ENCODE measurements at places on chromosomes 6 and 20.
A peak's percentile ranks its signal among the peaks of the same experiment; 100 is the strongest.

GRCh38 chr6:39225946-39226437 lies 3.3 kb downstream of the KCNK5 start:
- DNase-seq, result no peak

- DNase-seq, result no peak
Observed at GRCh38 chr6:13012977-13013680, 296.6 kb downstream of the PHACTR1 start.

GRCh38 chr6:107636486-107636885 lies 146.6 kb downstream of the SOBP start:
- DNase-seq, result no peak

- no peak for DNase-seq
Observed at GRCh38 chr20:49981218-49982071, 1.3 kb upstream of the SNAI1 start.

DNA sequence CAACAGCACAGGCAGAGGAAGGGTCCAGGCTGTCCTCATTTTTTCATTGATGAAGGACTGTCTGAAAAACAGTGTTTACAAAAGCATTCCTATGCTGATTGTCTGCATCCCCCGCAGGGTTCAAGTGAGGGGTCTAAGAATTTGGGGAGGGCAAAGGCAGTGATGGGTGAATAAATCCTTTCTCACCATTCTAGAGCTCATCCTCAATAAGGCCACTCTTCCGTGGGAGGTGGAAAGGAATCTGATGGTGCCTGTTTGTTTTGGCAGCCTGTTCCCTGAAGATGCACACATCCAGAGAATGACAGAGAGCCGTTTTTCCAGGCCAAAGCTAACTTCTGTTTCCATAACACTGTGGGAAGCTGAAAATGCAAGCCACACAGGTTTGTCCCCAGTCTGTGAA lies 164.5 kb downstream of the MOXD1 start:
- DNase-seq, result no peak

DNA sequence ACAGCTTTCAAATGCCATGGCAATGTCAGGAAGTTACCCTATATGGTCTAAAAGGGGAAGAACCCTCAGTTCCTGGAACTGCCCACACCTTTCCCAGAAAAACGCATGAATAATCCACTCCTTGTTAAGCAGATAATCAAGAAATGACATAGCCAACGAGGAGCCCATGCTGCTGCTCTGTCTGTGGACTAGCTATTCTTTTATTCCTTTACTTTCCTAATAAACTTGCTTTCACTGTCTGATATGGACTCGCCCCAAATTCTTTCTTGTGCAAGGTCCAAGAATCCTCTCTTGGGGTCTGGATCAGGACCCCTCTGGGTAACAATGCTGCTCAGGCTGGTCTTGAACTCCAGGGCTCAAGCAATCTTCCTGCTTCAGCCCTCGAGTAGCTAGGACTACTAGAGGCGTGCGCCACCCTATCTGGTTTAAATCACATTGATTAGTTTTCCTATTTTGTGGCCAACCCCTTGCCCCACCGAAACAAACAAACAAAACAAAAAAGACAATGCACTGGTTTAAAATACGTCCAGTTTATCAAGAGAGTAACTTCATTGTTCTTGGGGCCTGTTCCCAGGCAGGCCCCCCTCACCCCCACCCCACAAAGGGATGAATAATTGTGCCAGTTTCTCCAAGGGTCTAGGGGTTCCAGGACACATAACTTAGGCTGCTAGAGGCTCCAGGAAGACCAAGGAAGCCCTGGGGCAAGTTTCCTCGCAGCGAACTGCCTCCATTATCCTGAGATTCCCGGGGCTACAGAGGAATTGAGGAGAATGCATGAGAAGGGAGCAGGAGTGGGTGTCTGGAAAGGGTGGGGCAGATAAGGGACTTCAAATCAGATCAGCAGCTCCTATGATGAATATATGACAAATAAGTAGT lies 10.1 kb upstream of the AKAP12 start:
- DNase-seq, result no peak

DNA sequence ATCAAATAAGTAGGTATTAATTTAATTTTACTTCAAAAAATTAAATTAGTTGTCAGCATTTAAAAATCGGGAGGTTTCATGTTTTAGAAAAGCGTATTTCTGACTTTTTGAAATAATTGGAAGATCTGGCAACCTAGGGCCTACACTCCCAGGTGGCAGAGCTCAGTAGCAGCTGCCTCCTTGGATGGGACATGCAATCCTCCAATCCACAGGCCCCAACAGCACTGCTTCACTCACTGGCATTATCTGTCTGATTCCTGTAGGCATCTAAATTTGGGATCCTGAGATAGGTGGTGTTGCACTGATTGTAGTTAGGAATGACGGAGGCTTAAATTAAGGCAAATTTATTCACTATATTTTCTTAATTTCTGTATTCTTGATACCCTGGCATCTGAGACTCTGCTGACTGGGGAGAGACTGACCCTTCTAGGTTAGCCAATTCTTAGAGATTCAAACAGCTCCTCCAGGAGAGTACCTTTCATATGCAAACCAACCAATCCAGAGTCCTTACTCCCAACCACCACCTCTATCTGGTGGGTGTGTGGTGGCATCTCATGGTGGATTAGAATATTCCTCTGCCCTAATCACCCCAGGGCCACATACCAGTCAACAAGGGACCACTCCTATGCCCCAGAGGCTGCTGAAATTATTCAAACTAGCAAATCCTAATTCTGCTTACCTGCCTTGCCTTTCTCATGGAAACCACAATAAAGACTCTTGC lies 146.6 kb upstream of the GLP1R start:
- DNase-seq, result no peak

GRCh38 chr6:14775528-14775927 lies 470.3 kb upstream of the JARID2 start:
- no peak for DNase-seq

DNA sequence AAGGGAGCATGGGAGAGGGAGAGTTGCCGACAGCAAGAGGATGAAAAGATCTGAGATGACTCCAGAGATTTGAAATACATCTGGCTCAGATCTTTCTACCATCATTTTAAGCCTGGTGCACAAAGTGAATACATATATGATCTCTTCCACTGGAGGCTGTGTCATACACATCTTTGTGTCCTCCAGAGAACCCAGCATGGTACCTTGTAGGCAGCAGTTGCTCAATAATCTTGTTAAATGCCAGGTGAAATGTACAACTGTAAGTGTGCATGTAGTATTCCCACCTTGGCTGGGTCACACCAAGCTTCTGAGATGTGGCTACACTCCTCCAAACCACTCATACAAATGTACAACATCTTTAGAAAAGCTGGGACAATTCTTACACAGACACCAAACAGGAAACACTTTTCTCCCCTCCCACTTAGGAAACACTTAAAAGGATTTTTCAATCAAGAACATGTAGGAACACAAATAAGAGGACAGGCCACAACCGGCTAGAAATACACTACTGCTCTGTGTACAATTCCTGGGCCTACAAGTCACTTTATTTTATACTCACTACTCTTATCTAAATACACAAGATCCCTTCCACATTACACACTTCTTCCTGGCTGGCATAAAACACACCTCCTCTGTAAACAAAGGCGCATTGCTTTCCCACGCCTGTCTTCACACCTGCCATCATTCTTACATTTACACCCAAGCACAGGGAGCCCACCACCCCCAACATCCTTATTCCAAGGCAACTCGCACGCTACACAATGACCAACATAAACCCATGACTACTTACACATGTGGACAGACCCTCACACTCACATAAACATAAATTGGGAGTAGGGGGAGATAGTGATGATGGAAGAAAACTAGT lies 3.8 kb upstream of the IER3 start:
- no peak for DNase-seq

DNA sequence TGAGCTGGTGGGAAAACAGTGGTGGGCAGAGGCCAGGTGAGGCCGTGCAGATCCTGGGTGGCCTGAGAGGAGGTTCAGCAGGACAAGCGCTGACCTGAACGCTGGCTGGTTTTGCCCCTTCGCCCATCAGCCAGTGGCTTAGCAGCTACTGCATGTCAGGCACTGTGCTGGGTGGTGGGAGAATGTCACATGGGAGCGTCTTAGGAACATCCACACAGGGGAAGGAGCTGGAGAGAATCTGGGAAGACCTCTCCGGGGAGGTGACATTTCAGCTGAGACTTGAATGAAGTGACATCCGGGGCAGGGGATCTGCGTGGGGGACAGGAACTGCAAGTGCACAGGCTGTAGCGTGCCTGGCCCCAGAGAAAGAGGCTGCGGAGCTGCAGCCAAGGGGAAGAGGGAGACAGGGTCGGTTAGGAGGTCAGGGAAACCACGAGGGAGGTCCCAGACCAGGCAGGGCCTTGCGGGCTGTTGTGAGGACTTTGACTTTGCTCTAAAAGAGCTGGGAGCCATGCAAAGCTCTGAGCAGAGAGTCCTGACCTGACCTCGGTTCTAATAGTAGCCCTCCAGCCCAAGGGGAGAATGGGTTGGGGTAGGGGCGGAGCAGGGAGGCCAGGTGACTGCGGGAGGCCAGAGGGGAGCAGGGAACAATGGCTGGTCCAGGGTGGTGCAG lies 156.8 kb upstream of the PTPN1 start:
- no peak for DNase-seq

DNA sequence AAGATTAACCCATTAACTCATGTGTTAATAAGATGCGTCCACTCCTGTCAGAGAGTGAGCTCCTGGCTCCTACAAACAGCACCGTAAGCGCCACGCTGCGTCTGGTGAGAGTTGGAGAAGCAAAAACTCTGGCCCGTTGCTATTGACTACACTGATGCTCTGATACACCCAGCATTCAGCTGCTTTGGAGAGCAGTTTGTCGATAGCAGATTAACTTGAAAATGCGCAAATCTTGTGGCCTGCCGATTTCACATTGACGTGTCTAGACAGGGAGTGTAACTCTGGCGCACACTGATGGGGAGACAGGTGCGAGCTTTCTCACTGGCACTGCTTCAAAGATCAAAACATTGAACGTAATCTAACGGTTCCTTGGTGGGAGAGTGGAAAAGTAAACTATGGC lies 151.7 kb upstream of the RPS6KA2 start:
- DNase-seq, result no peak

DNA sequence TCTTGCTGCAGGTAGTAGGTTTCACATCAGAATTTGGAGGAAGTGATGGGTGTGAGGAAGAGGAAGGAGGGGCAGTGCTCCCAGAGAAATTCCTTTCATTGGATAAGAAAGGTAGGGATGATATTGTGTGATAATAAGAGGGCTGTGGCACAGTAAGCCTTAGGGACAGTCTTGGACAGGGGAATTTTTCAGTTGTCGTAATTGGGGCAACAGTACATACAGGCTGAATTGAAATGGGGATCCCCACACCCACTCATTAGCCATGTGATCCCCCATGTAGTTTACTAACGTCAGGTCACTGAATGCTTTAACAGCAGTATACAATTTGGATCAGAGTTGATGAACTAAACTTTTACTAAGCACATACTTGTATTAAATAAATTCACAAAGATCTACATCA lies 79.4 kb downstream of the FOXO3 start:
- DNase-seq, result no peak

GRCh38 chr6:25025248-25025918 lies 89.6 kb upstream of the RIPOR2 start:
- no peak for DNase-seq

DNA sequence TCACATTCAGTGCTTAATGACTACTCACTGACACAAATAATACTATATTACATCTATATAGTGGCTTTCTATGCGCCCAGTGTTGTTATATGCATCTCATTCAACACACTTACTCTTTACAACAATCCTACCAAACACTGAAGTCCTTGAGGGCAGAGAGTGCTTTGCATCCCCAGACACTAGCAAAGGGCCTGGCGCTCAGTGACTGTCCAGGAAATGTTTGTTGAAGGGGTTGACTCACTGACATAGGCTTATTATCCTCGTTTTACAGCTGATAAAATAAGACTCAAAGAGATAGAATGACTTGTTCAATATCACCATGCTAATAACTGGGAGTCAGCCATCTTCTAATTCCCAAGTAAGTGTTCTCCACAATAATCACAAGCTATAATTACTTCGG lies 163.3 kb downstream of the ARHGAP18 start:
- DNase-seq, result no peak

DNA sequence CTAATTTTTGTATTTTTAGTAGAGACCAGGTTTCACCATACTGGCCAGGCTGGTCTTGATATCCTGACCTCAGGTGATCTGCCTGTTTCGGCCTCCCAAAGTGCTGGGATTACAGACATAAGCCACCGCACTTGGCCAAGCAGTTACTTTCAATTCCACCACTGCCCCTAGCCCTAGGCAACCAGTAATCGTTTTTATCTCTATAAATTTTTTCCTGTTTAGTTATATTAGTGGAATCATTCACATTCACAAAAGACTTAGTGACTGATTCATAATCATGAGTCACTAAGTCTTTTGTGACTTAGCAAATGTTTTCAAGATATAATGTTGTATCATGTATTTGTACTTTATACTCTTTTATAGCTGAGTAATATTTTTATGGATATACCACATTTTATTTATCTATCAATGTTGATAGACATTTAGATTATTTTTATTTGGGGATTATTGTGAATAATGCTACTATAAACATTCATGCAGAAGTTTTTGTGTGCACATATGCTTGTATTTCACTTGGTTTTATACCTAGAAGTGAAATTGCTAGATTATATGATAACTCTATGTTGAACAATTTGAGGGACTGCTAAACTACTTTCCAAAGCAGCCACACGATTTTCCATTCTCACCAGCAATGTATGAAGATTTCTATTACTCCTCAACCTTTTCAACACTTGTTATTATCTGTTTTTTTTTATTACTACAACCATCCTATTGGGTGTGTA lies 421.4 kb upstream of the ID4 start:
- peak; percentile 37 for DNase-seq

DNA sequence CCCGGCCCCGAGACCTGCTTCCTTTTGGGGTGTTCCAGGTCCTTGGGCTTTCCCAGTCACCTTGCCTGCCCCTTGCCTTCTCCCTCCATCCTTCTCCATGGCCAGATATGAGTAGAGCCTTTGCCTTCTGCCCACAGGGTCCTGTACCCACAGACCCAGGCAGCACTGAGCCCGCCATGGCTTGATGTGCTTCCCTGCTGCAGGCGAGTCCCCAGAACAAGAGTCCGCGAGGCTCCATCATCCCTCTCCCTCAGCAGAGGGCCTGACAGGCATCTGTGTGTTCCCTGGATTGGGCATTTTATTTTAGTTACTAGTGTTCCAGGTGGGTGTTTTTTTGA lies 21.9 kb downstream of the PYGB start:
- DNase-seq, result no peak

Measured in GM04504 (cell line).